Body of pancreas (tissue), 4 donors: ENCODE measurements at places on chromosomes 11 and 22.

DNA sequence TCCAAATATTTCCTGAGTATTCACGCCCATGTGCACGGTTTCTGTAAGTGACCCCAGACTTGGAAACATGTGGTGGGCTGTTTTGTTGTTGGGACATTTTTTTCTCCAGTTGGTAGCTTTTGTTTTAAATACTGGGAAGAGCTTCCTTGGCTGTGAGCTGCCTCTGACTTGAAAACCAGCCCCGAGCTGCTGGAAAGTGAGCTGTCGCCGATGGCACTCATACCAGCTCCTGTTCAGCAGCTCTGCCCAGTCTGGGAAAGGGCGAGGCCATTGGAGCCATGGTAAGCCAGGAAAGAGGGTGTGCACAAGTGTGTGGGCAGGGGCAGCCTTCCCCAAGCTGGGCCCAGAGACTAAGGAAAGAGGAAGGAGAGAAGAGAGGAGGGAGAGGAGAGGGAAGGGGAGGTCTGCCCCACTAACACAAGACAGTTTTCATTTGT is 3.2 kb upstream of the FLI1 start:
- no peak for DNase-seq

DNA sequence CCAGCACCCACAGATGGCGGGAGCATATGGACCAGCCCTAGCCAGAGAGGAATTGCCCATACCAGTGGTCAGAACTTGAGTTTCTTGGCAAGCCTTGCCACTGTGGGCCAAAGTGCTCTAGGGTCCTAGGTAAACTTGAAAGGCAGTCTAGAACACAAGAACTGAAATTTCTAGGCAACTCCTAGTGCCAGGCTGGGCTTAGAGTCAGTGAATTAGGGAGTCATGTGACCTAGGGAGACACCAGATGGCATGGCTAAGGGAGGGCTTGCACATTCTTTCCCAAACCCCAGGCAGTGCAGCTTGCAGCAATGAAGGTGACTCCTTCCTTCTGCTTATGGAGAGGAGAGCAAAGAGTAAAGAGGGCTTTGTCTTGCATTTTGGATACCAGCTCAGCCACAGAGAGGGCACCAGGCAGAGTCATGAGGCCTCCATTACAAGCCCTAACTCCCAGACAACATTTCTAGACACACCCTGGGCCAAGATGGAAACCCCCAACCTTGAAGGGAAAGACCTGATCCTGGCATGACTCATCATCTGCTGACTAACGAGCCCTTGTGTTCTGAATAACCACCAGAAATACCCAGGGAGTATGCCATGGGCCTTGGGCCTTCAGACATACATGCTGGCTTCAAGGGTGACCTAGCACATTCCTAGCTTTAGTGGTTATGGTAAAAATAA is 19.2 kb upstream of the OR56A3 start:
- DNase-seq: no peak

GRCh38 chr22:41526830-41527799 is 17.2 kb downstream of the POLR3H start:
- DNase-seq: peak; percentile 49

DNA sequence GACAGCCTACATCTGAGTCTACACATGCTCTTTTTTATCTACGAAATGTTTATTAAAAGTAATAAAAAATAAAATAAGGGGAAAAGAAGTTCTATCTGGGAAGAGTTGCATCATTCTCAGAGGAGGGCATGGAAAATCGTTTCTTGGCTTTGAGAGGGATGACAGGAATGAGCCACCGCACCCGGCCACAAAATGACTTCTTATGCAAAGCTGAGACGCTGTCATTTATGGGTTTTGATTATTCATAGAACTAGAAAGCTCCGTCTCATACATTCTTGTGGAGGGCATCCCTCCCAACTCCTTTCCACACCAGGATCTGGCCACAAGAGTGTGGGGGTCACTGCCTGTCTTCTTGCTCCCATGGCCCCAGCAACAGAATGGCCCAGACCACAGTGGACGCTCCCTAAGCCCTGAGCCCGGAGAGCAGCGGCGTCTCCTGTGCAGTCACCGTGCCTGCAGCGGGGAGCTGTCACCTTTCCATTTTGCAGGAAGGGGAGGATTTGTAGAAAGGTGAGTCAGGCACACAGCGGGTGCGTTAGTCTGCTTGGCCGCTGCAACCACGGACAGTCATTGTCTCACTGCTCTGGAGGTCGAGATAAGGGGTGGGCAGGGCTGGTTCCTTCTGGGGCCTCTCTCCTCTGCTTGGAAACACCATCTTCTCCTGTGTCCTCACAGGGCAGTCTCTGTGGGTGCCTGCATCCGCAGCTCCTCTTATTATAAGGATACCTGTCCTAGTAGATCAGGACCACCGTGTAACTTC is 1388.7 kb downstream of the BRD1 start:
- DNase-seq: no peak

DNA sequence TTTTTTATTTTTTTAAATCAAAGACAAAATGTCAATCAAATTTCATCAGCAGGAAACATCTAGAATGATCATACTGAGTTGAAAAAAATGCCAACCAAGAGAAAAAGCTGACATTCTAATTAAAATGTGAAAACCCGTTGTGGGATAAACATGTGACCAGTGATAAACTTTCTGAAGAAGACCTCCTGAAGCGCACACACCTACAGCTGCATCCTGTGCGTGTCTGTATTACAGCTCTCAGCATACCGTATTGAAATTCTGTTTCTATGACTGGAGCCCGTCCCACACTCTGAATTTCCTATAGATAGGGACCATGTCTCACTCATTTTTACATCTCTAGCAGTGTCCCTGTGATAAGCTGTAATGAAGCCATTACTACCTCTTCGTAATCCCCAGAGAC is 12.2 kb upstream of the NUP50 start:
- DNase-seq: no peak

DNA sequence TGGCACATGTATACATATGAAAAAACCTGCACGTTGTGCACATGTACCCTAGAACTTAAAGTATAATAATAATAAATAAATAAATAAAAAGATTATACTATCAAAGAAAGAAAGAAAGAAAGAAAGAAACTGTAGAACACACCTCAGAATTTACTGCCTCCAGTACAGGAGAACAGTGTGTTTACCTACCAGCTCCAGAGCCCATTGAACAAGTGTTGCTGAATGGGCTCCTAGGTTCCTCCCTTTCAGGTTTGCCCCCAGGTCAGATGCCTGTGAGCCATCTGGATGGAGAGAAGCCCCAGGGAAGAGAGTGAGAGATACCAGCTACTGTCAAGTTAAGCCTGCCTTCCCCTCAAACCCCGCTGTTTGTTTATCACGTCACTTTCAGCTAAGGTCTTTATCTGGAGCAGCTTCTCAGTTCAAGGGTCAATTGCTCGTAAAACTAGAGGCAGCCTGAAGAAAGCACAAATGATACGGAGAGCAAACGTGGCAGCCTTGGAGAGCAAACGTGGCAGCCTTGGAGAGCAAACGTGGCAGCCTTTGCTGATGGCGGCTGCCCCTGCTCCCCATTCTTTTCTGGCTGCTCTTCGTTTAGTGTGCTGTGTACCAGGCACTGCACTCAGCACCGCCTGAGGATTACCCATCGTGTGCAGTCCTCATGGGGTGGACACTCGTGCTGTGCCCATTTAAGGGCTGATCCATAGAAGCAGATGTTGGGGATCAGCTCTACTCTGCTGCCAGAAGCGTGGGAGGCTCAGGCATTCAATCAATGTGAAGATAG is 111.7 kb downstream of the ADAMTS15 start:
- DNase-seq: no peak

- DNase-seq: peak; percentile 51
Measured at GRCh38 chr11:45805305-45806071, 539 bp downstream of the SLC35C1 start.
